Activated B cell treated with CpG ODN at 0.5 μM for 24 hours (primary cell): ENCODE measurements at places on chromosomes 12 and 14. TPM values are rescaled to one million over a fixed set of nuclear protein-coding genes. Genes with fewer than 3 reads are reported as not detected.

The TAS2R9 gene
- not detected in 2 replicates for total RNA-seq

The ZNF891 gene
- total RNA-seq, result 2.9 and 4.0 TPM in 2 replicates

The SLC5A8 gene
- not detected in 2 replicates for total RNA-seq

The NID2 gene
- total RNA-seq, result not detected in 2 replicates

GRCh38 chr14:39374851-39375250 lies 57.4 kb downstream of the FBXO33 start:
- peaks cover 27% of the 10 kb centered on the region for H3K36me3 ChIP-seq
- H3K4me1 ChIP-seq, result no peaks in the 10 kb centered on the region
- DNase-seq, result no peak
- no peak overlapping the region for H3K4me3 ChIP-seq
- H3K27me3 ChIP-seq, result no peaks in the 10 kb centered on the region
- H3K27ac ChIP-seq, result no peak overlapping the region

DNA sequence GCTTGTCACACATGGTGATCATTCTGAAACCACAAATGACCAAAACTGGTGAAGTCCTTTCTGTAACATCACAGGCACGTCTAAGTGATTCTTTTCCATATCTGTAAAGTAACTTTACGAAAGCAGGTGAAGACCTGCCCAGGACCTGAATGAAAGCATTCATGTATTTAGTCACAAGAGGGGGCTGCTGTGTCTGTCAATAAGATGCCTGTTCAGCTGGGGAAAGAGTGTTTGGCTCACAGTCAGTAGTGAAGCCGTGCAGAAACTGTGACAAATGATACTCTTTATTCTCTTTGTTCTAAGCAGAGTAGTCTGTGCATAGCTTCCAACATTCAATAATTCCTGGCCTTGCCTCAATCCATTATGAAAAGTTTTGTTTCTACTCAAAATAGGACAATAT lies 373.5 kb upstream of the OR4E1 start:
- H3K27me3 ChIP-seq, result peaks cover 47% of the 10 kb centered on the region
- no peak for DNase-seq
- no peak overlapping the region for H3K27ac ChIP-seq
- no peaks in the 10 kb centered on the region for H3K36me3 ChIP-seq
- peaks cover 3% of the 10 kb centered on the region for H3K4me1 ChIP-seq

DNA sequence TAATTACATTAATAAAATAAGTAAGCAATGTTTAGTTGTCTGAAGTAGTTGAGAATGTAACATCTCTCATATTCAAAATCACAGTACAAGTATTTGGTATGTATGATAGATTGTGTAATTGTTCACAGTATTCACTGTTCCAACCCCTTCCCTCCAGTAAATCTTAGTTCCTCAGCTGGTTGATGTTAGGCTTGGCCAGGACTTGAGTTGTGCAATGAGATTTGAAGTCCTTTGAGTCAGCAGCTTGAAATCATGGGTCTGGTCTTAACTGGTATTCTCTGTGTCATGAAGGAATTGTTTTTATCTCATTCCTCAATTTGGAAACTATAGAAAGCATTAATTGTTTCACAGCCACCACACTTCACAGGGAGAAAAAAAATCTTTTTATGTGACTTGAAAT lies 477.1 kb downstream of the FSCB start:
- H3K27me3 ChIP-seq, result no peaks in the 10 kb centered on the region
- H3K4me1 ChIP-seq, result no peaks in the 10 kb centered on the region
- H3K36me3 ChIP-seq, result no peaks in the 10 kb centered on the region

DNA sequence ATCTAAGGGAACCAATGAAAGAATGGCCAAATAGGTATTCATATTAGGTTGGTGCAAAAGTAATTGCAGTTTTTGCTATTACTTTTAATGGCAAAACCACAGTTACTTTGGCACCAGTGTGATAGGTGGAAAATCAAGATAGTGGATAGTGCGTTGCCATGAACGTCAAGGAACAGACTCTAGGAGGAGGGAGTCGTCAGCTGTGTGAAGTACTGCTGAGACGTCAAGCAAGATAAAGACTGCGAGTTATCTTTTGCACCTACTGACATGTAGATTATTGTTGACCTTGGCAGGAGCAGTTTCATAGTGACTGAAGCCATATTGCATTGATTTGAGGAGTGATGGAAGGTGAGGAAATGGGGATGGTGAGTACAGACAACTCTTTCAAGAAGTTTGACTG lies 8.3 kb downstream of the YLPM1 start:
- no peak overlapping the region for H3K4me3 ChIP-seq
- no peak for DNase-seq
- H3K4me1 ChIP-seq, result peaks cover 37% of the 10 kb centered on the region
- no peaks in the 10 kb centered on the region for H3K27me3 ChIP-seq
- peaks cover 40% of the 10 kb centered on the region for H3K36me3 ChIP-seq
- H3K27ac ChIP-seq, result no peak overlapping the region

- DNase-seq, result no peak
- no peak overlapping the region for H3K4me3 ChIP-seq
- no peak overlapping the region for H3K27ac ChIP-seq
- H3K4me1 ChIP-seq, result no peaks in the 10 kb centered on the region
Observed at GRCh38 chr14:30928462-30928861, 54.1 kb downstream of the COCH start.
